ENCODE measurements at places on chromosomes 1 and 21.

GRCh38 chr1:27102707-27103468 lies 52.0 kb downstream of the SLC9A1 start:
- DNase-seq = peak; percentile 95

- DNase-seq = no peak
Observed at GRCh38 chr1:219506473-219506899, 106.4 kb downstream of the ZC3H11B start.

- DNase-seq = peak; percentile 85
Observed at GRCh38 chr1:31712630-31713029, 8.8 kb upstream of the COL16A1 start.

- no peak for DNase-seq
Observed at GRCh38 chr1:104291156-104291555, 541.5 kb downstream of the AMY1C start.

GRCh38 chr1:66271216-66271903 lies 262.6 kb upstream of the SGIP1 start:
- DNase-seq = peak; percentile 84

DNA sequence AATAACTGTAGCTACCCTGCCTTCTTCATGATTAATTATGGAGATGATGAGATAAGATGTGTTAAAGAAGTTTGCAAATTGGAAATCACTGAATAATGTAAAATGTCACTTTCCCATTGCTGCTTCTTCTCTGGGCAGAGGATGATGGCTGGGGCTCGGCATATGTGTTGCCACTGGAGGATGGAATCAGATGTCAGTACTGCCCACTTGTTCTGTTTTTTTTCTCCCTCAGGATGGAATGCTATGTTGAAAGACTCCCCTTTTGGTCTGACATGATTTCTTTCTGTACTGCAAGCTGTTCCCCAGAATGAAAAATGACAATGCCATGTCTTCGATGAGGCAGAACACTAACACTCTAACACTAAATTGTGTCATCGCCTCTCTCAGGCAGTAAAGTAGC lies 373.9 kb upstream of the SPAG17 start:
- no peak for DNase-seq

DNA sequence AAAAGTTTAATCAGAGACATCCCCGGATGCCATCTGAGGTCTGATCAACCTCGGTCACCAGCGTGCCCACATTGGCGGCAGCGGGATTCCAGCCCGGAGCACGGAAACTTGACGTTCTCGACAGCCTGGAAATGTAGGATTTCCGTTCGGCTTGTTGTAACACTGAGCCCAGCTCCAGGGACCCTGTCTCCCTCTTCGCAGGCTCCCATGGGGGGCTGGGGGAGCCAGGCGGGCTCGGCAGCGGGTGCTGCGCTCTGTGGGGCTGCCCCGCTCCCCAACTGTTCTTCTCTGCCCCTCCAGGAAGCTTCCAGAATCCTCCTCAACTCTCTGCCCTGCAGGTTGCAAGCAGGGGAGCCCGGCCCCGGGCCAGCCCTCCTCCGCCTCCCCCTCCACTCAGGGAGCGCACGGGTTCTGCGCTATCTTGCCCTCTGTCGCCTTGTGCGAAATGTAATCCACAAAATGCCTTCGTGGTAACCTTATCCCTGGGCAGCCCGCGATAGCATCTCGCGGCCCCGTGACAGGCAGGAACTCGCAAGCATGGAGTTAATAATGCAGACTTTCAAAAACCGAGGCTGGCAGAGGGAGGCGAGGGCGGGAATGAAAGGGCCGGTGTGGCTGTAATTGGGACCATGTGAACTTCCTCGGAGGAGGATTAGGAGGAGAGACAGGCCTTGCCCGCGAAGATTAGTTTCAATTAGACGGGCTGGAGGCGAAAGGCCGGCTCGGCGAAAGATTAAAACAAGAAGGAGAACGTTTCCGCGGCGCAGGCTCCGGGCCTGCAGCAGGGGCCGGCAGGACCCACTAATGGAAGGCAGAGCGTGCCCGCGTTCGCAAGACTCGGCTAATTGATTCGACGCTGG lies 53.9 kb upstream of the TTC34 start:
- DNase-seq = peak; percentile 60

DNA sequence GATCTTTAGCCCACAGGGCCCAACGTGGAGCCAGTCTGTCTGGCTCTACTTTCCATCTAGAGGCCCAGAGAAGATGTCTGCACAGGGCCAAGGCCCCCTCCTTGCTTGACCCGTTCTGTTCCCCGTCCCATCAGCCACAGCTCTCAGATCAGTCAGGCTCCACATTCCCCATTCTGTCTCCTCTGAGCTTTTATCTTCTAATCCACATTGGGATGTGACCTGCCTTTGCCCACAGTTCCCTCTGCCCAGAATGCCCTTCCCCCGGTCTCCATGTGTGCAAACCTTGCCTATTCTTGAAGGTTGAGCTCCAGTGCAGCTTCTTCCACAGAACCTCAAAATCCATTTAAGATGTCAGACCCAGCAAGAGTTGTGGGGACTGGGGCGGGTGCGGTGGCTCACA lies 53.3 kb upstream of the WASF2 start:
- no peak for DNase-seq

DNA sequence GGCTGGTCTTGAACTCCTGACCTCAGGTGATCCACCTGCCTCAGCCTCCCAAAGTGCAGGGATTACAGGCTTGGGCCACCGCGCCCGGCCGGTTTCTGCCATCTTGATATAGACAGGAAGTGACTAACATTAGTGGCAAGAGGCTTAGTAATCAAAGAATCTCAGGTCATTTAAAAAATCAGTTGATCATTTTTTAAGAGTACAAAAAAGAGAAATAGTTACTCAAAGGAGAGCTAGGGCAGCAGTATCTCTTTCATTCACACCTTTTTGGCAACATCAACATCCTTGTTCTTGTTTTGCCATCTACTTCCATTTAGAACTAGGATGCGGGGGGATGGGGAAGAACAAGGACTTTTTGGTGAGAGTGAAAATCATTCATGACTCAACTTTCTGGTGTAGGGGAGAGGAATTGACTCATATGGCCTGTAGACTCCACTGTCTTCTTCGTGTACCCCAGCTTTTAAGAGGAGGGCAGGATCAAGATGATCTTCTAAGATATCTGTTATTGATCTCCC lies 8.8 kb downstream of the FCRLB start:
- DNase-seq = no peak

DNA sequence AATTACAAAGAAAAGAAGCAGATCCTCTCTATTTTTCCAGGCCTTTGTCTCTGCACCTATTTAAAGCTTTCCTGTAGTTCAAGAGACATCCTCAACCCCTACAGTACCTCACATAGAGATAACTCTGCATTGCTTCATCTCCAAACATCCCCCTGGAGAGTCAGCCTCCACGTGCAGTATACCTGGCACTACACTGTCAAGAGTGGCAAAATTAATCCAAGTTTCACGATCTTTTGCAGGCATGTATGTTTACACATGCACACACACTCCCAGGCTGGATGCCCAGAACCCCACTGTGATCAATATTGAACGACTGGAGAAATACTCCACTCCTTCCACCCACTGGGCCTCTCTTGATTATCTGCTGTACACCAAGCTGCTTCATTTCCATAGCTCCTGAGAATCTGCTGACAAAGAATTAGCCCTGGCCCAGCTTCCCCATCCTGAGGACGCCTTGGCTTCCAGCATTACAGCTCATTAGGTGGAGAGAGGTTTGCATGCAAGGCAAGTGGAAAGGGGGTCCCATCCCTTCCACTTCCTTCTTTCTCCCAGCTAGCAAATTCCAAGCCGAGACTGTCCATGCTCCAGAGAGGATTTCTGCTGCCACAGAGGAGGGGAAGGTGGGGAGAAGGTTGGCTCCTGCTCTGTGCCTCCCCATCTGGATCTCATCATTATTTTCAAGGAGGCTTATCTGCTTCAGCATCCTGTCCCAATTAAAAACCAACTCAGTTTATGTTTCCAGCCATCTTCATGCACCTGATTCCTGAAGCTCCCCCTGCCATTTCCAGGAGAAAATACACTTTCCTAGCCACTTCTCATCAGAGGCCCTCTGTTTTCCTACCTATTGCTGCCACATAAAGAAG lies 66.5 kb upstream of the GOLT1A start:
- no peak for DNase-seq

DNA sequence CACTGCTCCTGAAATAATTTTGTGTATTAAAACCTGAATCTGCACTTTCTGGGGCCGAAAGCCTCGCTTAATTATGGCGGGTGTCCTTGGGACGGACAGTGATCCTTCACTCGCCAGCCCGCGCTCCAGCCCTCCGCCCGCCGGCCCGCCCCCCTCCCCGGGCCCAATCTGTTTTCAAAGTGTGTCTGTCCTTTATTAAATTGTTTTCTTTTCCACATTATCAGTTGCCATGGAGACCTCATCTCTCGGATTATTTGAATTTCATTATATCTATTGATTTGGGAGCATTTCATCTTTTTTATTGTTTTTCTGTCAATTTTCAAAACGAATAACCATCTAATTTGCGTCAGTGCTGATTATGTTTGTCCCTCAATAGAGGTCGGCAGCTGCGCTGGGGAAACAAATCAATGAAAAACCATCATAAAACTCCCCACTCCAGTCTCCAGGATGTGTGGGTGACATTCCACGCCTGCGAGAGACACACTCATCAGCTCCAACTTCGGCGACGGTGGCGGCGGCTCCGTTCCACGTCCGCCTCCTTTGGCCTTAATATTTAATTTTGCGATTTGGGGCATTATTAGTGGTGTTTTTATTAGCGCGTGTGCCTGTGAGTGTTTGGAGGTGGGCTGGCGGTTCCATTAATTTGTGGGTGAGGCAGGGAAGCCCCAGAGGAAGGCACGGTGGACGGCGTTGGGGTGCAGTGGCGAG lies 123.9 kb downstream of the CASZ1 start:
- no peak for DNase-seq

- no peak for DNase-seq
Observed at GRCh38 chr1:48591181-48591580, 119.2 kb upstream of the SPATA6 start.

GRCh38 chr1:12541274-12542137 lies 76.5 kb downstream of the DHRS3 start:
- DNase-seq = peak; percentile 86

DNA sequence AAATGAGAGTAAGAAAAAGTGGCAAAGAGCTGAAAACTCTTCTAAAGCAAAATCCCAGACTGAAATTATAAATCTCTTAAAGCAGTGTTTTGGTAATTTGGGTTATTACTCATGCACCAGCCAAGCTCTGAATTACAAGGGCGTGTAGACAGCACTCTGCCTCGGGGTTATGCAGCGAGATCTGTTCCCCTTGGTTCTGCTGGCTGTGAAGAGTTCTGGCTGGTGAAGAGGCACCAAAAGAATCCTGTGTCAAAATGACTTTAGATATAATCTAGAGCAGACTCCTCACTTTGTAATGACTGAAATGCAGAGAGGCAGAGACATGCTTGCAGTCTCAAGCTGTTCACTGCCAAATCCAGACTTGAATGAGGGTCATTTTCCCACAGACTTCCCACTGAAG lies 461.8 kb upstream of the CXADR start:
- DNase-seq = no peak

- no peak for DNase-seq
Observed at GRCh38 chr1:7127322-7128075, 342.2 kb downstream of the CAMTA1 start.

DNA sequence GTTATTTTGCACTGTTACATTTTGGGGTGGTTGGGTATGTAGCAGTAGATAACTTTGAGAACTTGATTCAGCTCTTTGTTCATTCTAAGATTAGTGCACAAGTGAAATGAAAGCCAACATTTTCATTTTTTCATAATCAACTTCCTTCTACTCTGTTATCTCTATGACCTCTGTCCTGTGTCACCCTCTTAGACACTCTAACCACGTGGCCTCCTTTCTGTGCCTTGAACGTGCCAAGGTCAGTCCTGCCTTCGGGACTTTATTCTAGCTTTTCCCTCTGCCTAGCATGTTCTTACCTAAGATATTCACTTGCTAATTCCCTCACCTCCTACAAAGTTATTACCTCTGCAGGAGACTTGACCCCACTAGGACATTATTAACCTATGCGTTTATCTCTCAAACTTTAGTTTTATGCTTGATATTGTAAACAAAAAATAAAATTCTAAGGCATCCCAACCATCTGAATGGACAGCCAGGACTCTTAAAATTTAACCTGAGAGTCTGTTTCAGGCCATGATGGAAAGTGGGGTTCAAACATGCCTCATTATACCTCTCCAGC lies 19.2 kb upstream of the EDEM3 start:
- no peak for DNase-seq

DNA sequence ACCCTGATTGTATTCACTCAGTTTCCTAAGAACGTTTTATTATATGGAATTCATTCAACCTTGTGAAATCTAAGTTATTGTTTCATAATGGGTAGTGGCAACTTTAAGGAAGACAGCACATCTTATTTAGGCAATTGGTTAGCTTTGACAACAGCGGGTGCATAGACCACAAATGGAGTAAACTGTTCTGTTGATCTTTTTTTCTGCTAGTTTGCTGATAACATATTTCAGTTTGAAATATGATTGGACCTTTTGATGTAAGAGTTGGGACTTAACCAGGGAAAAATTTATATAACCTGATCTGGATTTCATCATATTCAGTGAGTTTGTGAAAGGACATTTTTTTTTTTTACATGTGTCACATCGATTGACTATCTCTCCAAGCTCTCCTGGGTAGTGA lies 151.7 kb downstream of the HLX start:
- no peak for DNase-seq

DNA sequence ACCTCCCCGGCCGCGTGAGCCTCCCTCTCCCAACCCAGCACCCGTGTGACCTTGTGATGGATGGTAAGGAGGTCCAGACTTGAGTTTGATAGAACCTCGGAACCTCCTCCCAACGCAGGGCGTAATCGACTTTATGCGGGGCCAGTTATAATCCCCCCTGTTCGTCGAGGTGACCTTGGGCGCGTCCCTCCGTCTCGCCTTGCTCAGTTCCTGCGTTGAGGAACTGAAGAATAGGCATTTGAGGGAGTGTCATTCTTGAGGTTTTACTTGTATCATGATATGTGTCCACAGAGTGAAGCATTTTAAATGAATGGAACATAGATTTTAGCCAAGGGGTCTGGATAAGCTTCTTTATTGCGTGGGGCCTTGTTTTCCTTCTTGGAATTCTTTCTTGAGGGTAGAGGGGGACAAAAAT lies 433 bp downstream of the TIMM17A start:
- no peak for DNase-seq

- no peak for DNase-seq
Observed at GRCh38 chr1:217562229-217562878, 68.5 kb downstream of the GPATCH2 start.

- no peak for DNase-seq
Observed at GRCh38 chr21:45838634-45839033, 142.9 kb upstream of the COL6A1 start.

- no peak for DNase-seq
Observed at GRCh38 chr21:40051801-40052200, 184.6 kb downstream of the PCP4 start.

GRCh38 chr1:109914587-109915240 lies 4.1 kb downstream of the CSF1 start:
- DNase-seq = peak; percentile 81

- no peak for DNase-seq
Observed at GRCh38 chr1:17762313-17762712, 7.2 kb downstream of the ACTL8 start.

GRCh38 chr1:247529771-247530355 lies 6.4 kb downstream of the OR2C3 start:
- no peak for DNase-seq

- no peak for DNase-seq
Observed at GRCh38 chr1:48099072-48099773, 102.0 kb upstream of the TRABD2B start.

Measured in aorta (tissue), 5 donors.